ENCODE measurements at places on chromosomes 13 and 19. TPM values are rescaled to one million over a fixed set of nuclear protein-coding genes. Genes with fewer than 3 reads are reported as not detected.
A peak's percentile ranks its signal among the peaks of the same experiment; 100 is the strongest.

Gene CNN1
- polyA plus RNA-seq: 115 TPM

Gene PPP1R15A
- polyA plus RNA-seq: 60.8 TPM

Gene ZNF480
- polyA plus RNA-seq: 3.5 TPM

Gene GNA15
- polyA plus RNA-seq: 5.6 TPM

Gene DDX49
- 51.1 TPM for polyA plus RNA-seq

Gene ZAR1L
- not detected for polyA plus RNA-seq

Gene FPR1
- polyA plus RNA-seq: 1.2 TPM

Gene IRF3
- polyA plus RNA-seq: 64.9 TPM

Gene CRTC1
- 8.9 TPM for polyA plus RNA-seq

Gene CEACAM7
- 1,079 TPM for polyA plus RNA-seq

Gene UCHL3
- 64.0 TPM for polyA plus RNA-seq

DNA sequence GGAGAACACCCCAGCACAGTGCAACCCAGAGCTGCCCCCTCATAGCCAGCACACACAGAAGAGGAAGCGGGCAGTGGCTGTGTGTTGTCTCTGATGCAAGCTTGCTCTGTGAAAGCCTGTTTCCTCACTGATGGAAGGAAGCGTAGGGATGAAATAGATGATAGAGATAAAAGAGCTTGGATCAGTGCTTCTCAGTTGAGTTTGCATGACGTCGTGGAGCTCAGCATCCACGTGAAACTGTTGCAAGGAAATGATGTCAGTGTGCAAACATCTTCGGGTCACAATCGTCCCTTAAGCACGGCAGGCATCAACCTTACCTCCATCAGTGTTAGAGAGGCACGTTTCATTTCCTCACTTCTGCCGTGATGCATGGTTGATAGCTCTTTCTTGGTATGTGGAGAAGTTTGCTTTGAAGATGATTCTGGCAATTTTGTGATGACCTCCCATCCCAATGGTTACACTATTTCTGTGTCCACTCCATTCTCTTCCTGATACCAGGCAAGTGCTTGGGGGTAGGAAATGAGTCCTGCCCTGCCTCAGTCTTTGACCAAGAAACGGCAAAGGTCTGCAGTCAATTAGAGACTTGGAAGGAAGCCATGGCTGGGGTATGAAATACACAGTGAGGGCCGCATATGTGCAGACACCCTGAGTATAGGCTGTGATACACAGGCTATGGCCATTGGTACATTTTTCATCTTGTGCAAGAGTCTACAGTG is 183.0 kb downstream of the ZNF536 start:
- H3K36me3 ChIP-seq: no peaks in the 10 kb centered on the region
- no peaks in the 10 kb centered on the region for H3K4me1 ChIP-seq
- no peak for DNase-seq
- H3K4me3 ChIP-seq: no peak overlapping the region
- no peak overlapping the region for H3K27ac ChIP-seq
- no peaks in the 10 kb centered on the region for H3K27me3 ChIP-seq

DNA sequence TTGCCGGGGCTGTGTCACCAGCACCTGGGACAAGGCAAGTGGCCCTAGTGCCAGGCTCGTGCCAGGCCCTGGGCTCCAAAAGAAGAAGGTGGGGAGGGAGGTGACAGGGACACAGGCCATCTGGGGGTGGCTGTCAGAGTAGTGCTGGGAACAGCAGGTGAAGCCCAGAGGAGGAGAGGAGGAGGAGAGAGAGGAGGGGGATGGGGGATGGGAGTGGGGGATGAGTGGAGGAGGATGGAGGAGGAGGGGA is 18.7 kb downstream of the LSM4 start:
- no peak for DNase-seq
- H3K27ac ChIP-seq: peak overlapping the region; percentile 97

- peaks cover 13% of the 10 kb centered on the region for H3K4me1 ChIP-seq
- no peaks in the 10 kb centered on the region for H3K27me3 ChIP-seq
- no peak for DNase-seq
- no peak overlapping the region for H3K27ac ChIP-seq
- no peak overlapping the region for H3K4me3 ChIP-seq
These were observed 1439.0 kb upstream of the SPRY2 start for GRCh38 chr13:81779876-81780275.

GRCh38 chr19:17243830-17244617 is 1.7 kb downstream of the NR2F6 start:
- H3K27me3 ChIP-seq: no peaks in the 10 kb centered on the region
- DNase-seq: no peak
- H3K4me1 ChIP-seq: peaks cover 32% of the 10 kb centered on the region
- peaks cover 9% of the 10 kb centered on the region for H3K36me3 ChIP-seq
- H3K4me3 ChIP-seq: peak overlapping the region; percentile 93

GRCh38 chr19:43592800-43593350 is 3.1 kb downstream of the IRGQ start:
- H3K27ac ChIP-seq: no peak overlapping the region
- DNase-seq: no peak
- H3K36me3 ChIP-seq: peaks cover 59% of the 10 kb centered on the region
- H3K4me3 ChIP-seq: no peak overlapping the region
- H3K27me3 ChIP-seq: no peaks in the 10 kb centered on the region
- peaks cover 43% of the 10 kb centered on the region for H3K4me1 ChIP-seq

DNA sequence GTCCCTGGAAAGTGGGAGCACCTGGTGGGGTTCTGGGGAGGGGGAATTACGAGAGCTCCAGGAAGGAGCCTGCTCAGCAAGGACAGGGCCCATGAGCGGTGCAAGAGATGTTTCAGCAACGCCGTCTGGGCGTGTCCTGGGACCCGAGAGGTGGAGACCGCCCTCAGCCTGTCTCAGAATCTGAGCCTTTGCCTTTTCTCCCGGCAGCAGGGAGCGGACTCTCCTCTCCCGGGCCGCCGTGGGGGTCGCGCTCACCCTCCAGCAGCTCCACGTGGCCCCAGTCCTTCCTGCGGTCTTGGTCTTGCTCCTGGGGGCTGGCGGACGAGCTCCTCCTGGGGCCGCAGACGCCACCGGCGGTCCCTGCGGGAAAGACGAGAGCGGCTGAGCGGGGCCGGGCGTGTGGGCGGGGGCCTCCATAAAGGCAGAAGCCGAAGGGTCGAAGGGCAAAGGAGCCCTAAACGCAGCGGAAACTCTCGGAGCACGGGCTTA is 714 bp downstream of the POLRMT start:
- no peak for DNase-seq
- H3K27me3 ChIP-seq: no peaks in the 10 kb centered on the region
- peak overlapping the region; percentile 94 for H3K4me3 ChIP-seq
- peak overlapping the region; percentile 72 for H3K27ac ChIP-seq
- peaks cover 26% of the 10 kb centered on the region for H3K4me1 ChIP-seq
- H3K36me3 ChIP-seq: no peaks in the 10 kb centered on the region

DNA sequence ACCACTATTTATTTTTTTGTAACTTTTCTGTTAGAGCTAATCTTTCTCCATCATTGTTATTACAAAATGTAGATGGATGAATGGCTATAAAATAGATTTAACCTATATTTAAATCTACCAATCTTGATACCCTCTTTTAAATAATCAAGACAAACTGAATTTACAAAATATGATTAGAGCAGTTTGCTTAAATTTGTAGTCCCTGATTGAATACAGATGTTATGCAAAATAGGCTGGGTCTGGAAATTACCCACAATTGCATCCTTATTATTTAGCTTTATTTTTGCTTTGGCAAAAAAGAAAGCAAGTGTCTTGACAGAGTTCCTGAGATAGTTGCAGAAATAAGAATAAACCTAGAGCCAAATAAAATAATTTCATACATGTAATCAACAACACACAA is 352.8 kb downstream of the KLF12 start:
- H3K4me1 ChIP-seq: peaks cover 4% of the 10 kb centered on the region
- H3K27ac ChIP-seq: no peak overlapping the region
- H3K36me3 ChIP-seq: no peaks in the 10 kb centered on the region
- no peaks in the 10 kb centered on the region for H3K27me3 ChIP-seq

- DNase-seq: no peak
- H3K27me3 ChIP-seq: no peaks in the 10 kb centered on the region
- no peak overlapping the region for H3K4me3 ChIP-seq
- no peaks in the 10 kb centered on the region for H3K36me3 ChIP-seq
- H3K4me1 ChIP-seq: no peaks in the 10 kb centered on the region
- no peak overlapping the region for H3K27ac ChIP-seq
These were observed 142.0 kb upstream of the TSHZ3 start for GRCh38 chr19:31491242-31491641.

GRCh38 chr19:16591803-16592556 is 19.8 kb upstream of the SLC35E1 start:
- H3K4me3 ChIP-seq: no peak overlapping the region
- H3K27me3 ChIP-seq: no peaks in the 10 kb centered on the region
- no peak overlapping the region for H3K27ac ChIP-seq
- peaks cover 37% of the 10 kb centered on the region for H3K4me1 ChIP-seq
- H3K36me3 ChIP-seq: no peaks in the 10 kb centered on the region

DNA sequence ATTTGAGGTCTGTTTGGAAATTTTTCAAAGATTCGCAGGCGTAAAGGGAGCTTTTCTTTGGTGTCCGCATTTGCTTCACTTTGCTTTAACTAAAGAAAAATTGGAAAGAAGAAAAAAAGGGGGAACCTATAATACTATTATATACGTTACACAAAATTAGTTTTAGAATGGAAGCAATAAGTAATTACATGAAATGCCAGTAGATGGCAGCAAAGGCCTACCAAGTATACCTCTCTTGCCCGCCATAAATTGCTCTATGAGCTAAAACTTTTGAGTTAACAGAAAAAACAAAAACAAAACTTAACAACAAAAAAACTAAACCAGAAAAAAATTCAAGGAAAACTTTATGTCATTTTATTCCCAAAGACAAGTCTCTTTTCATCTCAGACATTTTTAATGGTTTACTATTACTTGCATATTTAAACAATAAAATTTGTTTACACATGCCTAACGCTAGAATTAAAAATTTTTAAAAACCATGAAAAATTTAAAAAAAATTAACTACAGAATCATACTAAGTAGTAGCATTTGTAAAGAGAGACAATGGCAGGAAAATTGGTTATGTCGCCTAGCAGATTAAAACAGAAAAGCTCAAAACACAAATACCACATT is 271.4 kb downstream of the NALCN start:
- H3K36me3 ChIP-seq: no peaks in the 10 kb centered on the region
- no peak overlapping the region for H3K27ac ChIP-seq

- DNase-seq: no peak
- H3K36me3 ChIP-seq: no peaks in the 10 kb centered on the region
- no peaks in the 10 kb centered on the region for H3K27me3 ChIP-seq
- H3K4me1 ChIP-seq: no peaks in the 10 kb centered on the region
- H3K4me3 ChIP-seq: no peak overlapping the region
These were observed 74.0 kb downstream of the FAM216B start for GRCh38 chr13:42855410-42855809.

DNA sequence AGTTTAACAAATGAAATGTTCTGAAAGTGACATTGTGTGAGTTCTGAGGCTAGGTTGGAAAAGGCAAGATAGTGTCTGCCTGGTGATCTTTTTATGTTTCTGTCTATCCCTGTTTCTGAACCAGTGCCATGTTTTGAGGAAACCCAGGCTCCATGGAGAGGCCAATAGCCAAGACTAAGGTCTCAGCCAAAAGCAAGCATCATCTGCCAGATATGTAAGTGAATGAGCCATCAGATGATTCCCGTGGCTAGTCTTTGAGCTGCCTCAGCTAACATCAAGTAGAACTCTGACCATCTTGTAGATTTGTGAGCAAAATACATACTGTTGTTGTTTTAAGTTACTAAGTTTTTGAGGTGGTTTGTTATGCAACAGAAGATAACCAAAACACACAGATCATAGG is 19.6 kb upstream of the CCNA1 start:
- H3K36me3 ChIP-seq: no peaks in the 10 kb centered on the region
- peaks cover 16% of the 10 kb centered on the region for H3K4me1 ChIP-seq
- H3K27ac ChIP-seq: peak overlapping the region; percentile 5
- H3K4me3 ChIP-seq: no peak overlapping the region

GRCh38 chr13:99307247-99307646 is at the start of gene GPR183:
Gene GPR183 (minus strand): TSS chr13:99307399. CDS start chr13:99296145, 11,254 bp downstream.
- H3K27me3 ChIP-seq: no peaks in the 10 kb centered on the region
- H3K36me3 ChIP-seq: no peaks in the 10 kb centered on the region
- H3K27ac ChIP-seq: peak within 1 kb of the TSS; percentile 79
- no peak for DNase-seq

- DNase-seq: no peak
- H3K27ac ChIP-seq: peak overlapping the region; percentile 25
These were observed 37.2 kb upstream of the ATP11A start for GRCh38 chr13:112652512-112653070.

GRCh38 chr13:27353166-27353583 is 71.2 kb upstream of the GTF3A start:
- H3K36me3 ChIP-seq: no peaks in the 10 kb centered on the region
- no peaks in the 10 kb centered on the region for H3K27me3 ChIP-seq
- DNase-seq: no peak

DNA sequence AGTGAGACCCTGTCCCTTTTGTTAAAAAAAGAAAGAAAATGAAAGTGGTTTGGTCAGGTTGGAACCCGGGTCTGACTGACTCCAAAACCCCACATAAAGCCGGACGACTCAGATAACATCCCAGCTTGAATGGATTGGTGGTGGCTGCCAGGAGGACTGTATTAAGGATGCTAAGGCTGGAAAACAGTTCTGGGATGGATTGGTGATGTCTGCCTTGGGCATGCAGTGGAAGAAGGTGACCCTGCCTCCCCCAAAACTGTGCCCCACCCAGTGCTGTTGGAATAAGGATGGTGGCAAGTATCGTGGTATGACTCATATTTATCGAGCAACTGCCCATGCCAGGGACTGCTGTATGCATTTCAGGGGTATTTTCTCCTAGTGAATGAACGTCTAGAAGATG is 18.5 kb upstream of the COLGALT1 start:
- H3K36me3 ChIP-seq: no peaks in the 10 kb centered on the region
- no peak overlapping the region for H3K4me3 ChIP-seq
- H3K27ac ChIP-seq: no peak overlapping the region
- H3K4me1 ChIP-seq: peaks cover 14% of the 10 kb centered on the region
- DNase-seq: no peak

GRCh38 chr13:50386541-50387050 is 371.4 kb downstream of the KCNRG start:
- no peak overlapping the region for H3K4me3 ChIP-seq
- no peak for DNase-seq
- no peaks in the 10 kb centered on the region for H3K36me3 ChIP-seq

DNA sequence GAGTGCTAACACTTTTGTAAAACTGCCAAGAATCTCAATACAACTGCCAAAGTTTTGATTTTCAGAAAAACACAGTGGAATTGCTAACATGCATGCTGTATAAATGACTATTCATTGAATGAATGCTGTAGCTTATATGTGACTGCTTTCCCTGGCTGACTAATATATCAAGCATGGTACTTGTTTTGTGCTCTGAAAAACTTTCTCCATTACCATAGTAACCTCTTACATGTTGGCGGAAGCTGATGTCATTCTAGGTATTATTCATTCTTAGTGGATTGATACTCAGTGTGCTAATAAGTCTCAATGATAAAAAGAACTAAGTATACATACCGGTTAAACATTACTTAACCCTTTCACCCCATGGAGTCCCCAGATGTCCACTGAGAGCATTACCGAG is 166.1 kb upstream of the MYO16 start:
- H3K27me3 ChIP-seq: no peaks in the 10 kb centered on the region
- no peak overlapping the region for H3K27ac ChIP-seq
- no peaks in the 10 kb centered on the region for H3K36me3 ChIP-seq

DNA sequence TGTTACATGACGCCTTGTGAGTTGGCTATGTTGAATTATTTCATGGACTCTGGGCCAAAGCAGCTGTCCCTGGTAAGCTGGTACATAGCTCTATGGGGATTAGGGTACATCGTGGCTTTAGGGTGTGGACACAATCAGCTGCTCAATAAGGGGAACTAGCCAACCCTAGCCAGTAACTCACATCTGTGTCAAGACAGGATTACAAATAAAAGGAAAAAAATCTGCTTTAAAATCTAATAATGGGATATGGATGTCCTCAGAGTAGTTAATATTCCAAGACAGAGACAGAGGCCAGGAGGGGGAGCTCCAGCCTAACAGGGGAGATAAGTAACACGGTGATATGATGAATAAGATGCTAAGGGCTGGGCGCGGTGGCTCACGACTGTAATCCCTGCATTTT is 21.1 kb upstream of the ZNF766 start:
- no peak for DNase-seq
- H3K4me3 ChIP-seq: no peak overlapping the region
- H3K36me3 ChIP-seq: no peaks in the 10 kb centered on the region
- no peak overlapping the region for H3K27ac ChIP-seq

Data from sigmoid colon (tissue), 7 donors.